ENCODE measurements at places on chromosomes 1 and 21.

DNA sequence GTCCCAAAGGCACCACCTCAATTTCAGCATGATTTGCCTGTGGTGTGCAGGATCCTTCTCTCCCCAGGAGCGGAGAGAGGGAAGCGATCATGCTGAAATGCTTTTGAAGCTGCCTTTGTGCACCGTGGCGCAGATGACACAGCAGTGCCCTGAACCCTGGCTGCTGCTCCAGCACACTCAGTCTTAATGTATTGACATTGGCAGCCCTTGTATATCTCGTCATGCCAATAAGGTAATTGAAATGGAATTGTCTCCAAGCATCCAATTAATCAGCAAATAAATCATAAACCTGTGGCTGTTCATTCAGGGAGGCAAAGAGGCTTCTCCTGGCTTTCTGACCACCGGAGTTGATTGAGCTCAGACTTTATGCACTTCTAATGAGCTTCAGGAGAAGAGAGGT is 139.8 kb downstream of the KAZN start:
- no peak for DNase-seq

- no peak for DNase-seq
These were observed 33.5 kb downstream of the NEK2 start for GRCh38 chr1:211641942-211642341.

DNA sequence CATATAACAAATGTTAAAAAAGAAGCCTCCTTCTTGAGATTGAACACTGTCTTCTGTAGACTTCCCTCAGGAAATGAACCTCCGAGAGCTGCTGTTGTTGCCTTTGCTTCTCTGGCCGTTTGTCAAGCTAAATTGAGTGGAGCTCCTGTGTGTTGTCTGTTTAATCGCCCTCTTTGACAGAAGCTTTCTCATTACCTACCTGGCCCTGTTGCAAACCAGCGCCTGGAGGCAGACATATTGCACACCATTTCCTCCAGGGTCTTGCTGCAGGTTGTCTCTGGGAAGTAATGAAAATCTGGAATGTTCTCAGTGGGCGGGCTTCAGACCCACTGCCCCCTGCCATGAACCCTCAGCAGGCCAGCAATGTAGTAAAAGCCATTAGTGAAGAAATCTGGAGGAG is 83.3 kb downstream of the GABPA start:
- DNase-seq, result no peak

- DNase-seq, result no peak
These were observed 24.9 kb downstream of the KIF26B start for GRCh38 chr1:245179706-245180105.

- no peak for DNase-seq
These were observed 137.5 kb upstream of the TMEM51 start for GRCh38 chr1:15016001-15016400.

DNA sequence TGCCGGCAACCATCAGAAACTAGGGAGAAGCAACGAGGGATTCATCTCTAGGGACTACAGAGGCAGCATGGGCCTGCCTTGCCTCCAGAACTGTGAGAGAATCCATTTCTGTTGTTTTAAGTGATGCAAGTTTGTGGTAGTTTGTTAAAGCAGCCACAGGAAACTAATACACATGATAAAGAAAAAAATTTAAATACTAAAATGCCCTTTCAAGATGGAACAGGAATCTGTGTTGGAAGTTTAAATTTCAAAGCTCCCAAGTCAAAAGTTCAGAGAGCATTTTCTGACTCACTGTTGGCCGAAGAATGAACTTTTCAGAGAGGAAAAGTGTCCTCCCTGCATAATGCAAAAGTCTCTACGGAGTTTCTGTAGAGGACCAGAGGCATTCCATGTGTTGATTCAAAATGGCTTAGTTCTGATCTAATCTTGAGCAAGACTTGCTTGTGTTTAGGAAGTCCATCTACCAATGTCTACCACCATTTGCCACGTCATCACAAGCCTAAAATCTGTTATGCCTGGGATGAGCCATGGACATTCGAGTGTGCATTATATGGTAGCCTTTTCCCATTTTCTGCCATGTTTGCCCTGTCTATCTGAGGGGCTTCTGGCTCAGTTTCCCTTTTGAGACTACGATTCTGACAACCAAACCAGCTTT is 22.4 kb upstream of the ARHGAP29 start:
- DNase-seq, result no peak

DNA sequence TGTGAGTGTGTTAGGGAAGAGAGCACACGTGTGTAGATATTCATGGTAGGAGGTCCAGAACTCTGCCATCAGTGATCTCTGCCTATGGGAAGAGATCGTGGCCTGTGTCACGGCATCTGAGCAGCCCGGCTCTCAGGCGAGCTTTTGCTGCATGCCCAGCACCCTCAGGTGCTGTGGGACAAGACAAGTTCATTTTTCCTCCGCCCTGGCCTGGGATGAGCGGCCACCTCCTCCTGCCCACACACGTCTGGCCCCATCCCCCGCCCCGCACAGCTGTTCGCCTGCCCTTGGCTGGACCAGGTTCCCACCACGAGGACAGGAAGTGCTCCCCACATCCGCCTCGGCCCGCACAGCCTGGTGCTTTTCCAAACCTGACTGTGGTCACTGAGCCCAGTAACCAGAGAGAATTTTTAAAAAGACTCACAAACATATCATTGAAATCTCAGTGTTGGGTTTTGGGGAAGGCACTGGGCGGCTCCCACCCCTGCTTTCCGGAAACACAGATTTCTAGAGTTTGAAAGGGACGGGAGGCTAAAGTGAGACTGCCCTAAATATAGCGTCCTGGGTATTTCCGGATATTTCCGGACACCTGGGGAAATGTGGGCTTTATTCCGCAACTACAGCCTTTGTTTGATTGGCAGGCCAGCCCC is 18.0 kb downstream of the BMP8A start:
- DNase-seq, result peak; percentile 68

- DNase-seq, result no peak
These were observed 15.1 kb downstream of the NRDC start for GRCh38 chr1:51863384-51863783.

DNA sequence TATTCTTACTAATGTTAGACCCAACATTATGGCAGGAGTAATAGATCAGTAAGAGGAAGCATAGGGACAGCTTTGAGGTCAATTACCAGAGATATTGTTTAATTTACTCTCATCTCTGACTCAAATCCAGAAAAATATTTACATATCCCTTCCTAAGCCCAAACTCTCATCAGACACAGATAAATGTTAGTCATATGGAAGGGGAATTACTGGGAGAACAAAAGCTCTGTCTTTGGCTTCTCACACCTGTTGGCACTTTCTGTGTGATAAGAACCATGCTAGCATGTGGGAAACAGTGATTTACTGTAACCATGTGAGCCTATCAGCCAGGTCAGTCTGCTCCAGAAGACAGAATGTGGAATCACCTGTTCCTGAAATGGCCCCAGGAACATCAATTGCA is 72.4 kb downstream of the DUSP10 start:
- no peak for DNase-seq

GRCh38 chr1:169753549-169753948 is 19.7 kb upstream of the SELE start:
- no peak for DNase-seq

GRCh38 chr1:179101566-179101965 is 19.7 kb downstream of the TOR3A start:
- no peak for DNase-seq

GRCh38 chr1:228065543-228066347 is 16.8 kb upstream of the ARF1 start:
- DNase-seq, result peak; percentile 30

DNA sequence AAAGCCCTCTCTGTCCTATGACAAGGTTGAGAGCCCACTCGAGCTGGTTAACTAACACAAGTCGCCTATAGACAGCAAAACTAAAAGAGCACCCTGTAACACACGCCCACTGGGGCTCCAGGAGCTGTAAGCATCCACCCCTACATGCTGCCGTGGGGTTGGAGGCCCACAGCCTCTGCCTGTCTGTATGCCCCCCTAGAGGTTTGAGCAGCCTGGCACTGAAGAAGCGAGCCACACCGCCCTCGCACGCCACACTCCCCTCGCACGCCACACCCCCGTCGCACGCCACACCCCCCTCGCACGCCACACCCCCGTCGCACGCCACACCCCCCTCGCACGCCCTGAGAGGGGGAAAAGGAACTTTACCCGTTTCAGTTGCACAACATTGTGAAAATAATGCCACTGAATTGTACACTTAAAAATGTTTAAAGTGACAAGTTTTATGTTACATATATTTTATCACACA is 13.2 kb upstream of the HMGCL start:
- peak; percentile 67 for DNase-seq

DNA sequence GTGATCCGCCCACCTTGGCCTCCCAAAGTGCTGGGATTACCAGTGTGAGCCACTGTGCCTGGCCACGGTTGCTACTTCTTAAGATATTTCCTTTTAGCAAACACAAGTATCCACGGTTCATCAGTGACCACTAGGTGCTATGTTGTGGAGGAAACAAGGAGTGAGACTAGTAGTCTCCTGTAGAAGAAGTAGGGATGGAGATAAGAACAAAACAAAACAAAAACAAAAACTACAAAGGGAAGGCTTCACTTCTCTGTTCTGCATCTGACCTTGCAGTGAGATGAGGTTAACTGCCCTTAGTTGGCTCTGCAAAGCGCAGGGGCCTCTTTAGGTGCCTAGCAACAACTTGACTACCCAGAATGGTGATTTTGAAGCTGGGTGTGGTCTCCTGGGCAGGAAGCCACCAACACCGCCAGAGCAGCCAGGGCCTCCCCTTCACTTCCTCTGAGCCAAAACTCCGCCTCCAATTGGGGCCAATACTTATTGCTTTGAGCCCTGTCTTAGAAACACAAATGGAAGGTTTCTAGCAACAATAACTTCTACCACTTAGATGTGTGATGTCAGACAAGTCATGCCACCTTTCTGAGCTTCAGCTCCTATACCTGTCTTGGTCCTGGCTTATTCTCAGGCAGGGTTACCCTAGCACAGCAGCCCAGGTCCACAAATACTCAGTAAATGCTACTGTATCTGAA is 12.8 kb upstream of the CDC42 start:
- DNase-seq, result peak; percentile 68

DNA sequence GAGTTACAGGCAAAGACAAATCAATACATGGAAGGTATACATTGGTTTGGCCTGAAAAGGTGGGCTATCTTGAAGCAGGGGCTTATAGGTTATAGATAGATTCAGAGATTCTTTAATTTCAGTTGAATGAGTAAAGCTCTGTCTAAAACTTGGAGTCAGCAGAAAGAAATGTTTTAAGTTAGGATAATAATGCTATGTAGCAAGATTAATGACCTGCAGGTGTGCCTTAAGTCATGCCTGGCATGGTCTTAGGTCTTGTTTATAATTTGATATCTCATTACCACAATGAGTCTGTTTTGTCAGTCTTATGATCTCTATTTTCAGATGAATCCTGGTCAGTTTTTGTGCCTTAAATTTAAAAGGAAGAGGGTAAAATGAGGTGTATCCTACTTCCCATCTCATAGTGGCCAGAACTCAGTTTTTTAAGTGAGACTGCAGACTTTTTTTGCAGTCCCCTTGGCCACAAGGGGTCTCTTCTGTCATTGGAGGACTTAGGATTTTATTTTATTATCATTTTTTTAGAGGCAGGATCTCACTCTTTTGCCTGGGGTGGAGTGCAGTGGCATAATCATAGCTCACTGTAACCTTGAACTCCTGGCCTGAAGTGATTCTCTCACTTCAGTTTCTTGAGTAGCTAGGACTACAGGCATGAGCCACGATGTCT is 21.3 kb upstream of the PGBD2 start:
- no peak for DNase-seq

- DNase-seq, result peak; percentile 87
These were observed 40.4 kb downstream of the KCNJ15 start for GRCh38 chr21:38297194-38297631.

GRCh38 chr1:39466413-39467107 is 24.9 kb upstream of the BMP8A start:
- no peak for DNase-seq

Measured in kidney (tissue), 22 donors.